Stimulated activated CD4-positive, alpha-beta T cell treated with anti-CD3 and anti-CD28 coated beads, Interleukin-4, amount 100 ng/mL, for 1 hour (primary cell): ENCODE measurements at places on chromosomes 4 and X.
A peak's percentile ranks its signal among the peaks of the same experiment; 100 is the strongest.

DNA sequence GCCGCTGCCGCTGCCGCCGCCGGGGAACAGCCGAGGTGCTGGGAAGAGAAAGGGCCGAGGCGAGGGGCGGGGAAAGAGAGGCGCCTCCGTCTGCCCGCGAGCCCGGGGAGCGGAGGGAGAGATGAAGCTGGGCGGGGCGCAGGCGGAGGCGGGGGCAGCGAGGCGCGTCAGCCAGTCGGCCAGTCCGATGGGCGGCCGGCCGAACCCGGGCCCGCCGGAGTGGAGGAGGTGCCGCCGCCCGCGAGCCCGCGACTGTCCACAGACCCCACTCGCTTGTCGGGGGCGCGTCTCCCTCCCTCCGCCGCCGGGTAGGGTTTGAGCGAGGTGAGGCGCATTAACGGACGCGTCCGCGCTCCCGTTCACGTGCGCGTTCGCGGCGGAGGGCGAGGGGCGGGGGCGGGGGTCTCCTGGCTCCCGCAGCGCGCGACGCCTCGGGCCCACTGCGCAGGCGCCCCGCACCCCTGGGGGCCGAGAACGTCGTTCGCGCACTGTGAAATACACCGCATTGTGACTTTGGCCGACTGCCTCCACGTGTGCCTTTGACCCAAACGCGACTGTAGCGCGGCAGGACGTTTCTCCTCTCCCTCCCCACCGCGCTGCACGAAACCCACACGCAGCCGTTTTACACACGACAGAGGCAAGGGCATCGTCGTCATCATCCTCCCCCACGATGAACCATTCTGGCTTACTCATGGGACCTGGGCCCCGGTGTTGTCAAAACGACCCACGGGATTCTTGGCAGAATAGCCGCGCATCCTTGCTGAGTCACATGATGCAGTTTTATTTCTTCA lies at the start of gene NUDT11:
Gene NUDT11 (minus strand): TSS at position 92 of the 791 bp plus-strand sequence. CDS start 148 bp downstream, outside the sequence.
- peak; percentile 54 for DNase-seq

- no peak for DNase-seq
Measured at GRCh38 chr4:154277172-154277571, 214.4 kb downstream of the DCHS2 start.

- no peak for DNase-seq
Measured at GRCh38 chr4:10086506-10087120, 30.0 kb downstream of the WDR1 start.

- DNase-seq, result no peak
Measured at GRCh38 chr4:89338206-89338605, 30.6 kb upstream of the GPRIN3 start.

DNA sequence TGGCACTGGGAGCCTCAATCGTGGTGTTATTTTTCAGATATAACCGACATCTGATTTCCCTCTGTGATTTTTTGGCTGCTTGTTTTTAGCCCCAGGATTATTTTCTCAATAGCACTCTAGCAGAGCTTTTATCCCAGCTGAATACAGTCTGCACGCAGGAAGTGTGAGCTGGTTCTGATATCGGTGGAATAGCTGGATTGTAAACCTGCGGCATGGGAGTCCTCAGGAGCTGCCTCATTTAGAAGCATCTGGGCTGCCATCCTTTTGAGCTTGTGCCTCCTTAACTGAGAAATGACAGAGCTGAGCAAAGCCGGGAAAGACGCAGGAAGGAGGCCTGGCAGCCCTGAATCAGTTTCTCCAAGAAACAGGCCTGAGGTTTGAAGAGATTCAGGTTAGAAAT lies 28.4 kb upstream of the GRPEL1 start:
- DNase-seq, result no peak

DNA sequence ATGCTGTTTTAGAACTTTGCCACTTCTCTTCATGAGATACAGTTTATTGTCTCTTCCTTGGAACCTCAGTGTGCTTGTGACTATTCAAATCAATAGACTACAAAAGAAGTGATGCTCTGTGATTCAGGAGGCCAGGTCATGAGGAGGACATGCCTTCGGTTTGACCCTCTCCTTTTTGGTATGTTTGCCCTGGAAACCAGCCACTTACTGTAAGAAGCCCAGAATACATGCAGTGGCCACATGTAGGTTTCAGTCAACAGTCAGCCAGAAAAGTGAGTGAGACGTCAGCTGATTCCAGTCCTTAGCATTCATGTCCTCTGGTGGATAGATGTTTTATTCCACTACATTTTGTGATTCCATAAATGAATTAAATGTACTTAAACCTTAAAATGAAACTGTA lies 328.7 kb downstream of the PCDH18 start:
- DNase-seq, result no peak

DNA sequence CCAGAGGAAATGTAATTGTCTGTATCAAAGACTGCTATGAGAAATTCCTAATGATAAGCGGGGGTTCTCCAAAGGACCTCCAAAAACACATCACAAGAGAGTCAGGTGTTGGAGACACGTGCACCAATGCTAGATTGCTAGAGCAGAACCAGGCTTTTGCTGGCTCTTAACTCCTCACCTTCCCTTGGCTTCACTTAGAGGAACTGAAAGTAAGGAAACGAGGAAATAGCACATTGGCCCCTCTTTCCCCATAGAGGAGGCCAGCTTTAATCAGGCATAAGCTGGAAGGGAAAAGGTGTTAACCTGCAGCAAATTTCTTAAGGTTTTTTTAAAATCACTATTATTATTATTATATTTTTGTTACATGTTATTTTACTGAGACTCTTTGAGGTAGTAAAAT lies 13.6 kb downstream of the OTC start:
- no peak for DNase-seq

- DNase-seq, result peak; percentile 67
Measured at GRCh38 chr4:145609481-145610427, 9.4 kb upstream of the MMAA start.

DNA sequence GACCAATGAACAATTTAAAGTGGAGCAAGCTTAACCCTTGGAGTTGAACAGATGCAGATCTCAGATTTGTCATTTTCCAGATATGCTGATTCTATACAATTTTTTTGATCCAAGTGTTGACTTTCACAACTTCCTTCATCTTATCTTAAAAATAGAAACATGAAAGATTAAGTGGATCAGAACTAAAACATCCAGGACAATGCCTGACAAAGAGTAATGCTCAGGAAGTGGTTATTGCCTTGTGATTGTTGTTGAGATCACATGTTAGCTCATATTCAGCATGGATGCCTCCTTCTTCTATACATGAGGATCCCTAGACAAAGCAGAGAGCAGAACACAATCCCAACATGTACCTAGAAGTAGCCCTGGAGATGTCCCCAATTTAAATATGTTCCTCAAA lies 160.9 kb downstream of the PPARGC1A start:
- DNase-seq, result no peak

GRCh38 chrX:153646620-153647373 lies at the start of gene DUSP9:
Gene DUSP9 (plus strand): TSS chrX:153647203. CDS start chrX:153647954, 751 bp downstream.
- DNase-seq, result no peak

GRCh38 chr4:73731968-73732610 lies 8.3 kb upstream of the CXCL8 start:
- DNase-seq, result no peak

DNA sequence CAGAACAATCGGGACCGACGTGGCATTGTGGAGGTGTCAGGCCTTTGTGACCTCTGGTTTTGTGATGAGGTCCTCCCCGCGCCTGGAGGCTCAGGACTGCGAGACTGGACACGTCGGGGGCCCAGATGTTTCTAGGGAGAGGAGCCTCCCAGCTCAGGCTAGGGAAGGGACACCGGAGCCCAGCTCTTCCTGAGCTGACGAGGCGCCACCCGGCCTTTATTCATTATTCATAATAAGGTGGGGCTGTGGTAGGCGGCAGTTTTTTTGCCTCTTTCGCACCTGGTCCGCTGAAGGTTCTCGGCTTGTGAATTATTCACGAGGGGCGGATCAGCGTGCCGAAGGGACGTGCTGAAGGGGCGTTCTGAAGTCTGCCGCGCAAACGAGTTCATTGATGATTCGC lies 2.3 kb upstream of the UBA1 start:
- DNase-seq, result peak; percentile 46

- no peak for DNase-seq
Measured at GRCh38 chr4:107645604-107646003, 74.4 kb downstream of the PAPSS1 start.

DNA sequence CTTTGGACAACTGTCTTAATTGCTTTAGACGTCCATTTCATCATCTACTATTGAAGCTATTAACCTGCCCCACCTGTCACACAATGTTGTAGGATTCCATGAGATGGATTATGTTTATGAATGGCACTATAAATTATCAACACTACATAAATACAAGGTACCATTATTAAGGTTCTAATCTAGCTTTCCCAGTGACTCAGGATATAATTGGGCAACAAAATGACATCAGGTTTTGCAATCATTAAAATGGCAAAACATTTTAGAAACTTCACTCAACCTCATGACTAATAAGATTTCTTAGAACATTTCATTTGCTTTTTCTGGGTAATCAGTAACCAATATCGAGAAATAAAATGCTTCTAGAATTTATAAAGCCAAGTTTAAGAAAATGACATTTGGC lies 9.2 kb downstream of the HOPX start:
- no peak for DNase-seq

DNA sequence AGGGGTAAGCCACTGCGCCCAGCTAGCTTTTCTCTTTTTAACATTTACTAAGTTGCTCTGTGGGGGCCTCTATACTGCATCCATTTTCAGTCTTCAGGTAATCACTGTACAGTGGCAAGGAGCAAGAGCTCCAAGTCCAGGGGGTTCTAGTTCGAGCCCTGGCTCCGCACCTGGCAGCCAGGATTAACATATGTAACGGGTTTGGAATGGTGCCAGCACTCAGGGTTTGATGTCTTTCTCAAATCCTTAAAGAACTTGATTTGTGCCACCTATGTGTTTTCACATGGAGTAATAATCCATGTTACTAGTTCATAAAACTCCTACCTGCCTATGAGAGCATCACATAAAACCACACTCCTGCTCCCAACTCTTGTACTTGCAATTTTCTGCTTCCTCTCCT lies 4.5 kb downstream of the GRPEL1 start:
- DNase-seq, result no peak

DNA sequence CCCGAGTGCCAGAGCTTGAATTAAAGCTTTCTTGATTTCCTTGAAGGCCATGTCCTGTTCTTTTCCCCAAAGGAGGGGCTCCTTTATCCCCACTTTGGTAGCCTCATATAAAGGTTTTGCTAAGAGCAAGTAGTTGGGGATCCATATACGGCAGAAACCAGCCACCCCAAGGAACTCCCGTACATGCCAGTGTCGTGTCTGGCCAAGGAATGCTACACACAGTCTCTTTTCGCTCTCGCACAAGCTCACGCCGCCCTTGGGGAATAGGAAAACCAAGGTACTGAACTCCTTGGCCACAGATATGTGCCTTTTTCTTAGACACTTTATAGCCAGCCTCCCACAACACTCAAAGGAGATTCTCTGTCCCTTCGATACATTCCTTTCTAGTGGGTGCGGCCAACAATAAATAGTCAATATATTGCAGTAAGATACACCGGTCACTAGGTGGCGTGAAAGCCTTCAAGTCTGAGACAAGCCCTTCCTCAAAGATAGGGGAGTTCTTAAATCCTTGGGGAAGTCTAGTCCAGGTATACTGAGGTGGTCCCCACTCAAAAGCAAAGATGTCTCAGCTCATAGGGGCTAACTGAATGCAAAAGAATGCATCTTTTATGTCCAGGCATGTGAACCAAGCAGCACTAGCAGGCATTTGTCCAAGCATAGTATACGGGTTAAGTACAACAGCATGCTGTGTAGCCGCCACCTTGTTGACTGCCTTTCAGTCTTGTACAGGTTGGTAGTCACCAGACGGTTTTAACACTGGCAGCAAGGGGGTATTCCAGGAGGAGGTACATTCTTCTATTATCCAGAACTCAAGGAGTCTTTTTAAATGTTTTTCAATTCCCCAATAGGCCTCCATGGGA lies 57.8 kb upstream of the XAGE1B start:
- no peak for DNase-seq

GRCh38 chrX:6770936-6771335 lies 236.0 kb upstream of the VCX3A start:
- no peak for DNase-seq

DNA sequence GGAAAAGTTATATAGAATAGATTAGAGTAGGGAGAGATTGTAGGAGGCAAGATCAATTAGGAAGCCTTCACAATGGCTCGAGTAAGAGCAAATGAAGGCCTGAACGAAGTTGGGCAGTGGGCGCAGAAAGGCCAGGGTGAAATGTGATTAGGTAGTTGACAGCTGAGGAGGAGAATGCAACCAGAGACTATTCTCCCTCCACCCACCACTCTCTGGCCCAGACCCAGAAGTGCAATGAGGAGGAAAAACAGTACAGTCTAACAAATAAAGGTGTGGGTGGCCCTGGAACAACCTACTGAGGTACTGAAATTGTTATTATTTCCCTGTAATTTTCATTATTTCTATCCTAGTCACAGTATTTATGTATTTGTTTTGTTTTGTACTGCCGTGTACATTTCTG lies 176.7 kb downstream of the SLC39A8 start:
- DNase-seq, result no peak

GRCh38 chr4:83107631-83108030 lies 6.9 kb downstream of the PLAC8 start:
- DNase-seq, result peak; percentile 51

DNA sequence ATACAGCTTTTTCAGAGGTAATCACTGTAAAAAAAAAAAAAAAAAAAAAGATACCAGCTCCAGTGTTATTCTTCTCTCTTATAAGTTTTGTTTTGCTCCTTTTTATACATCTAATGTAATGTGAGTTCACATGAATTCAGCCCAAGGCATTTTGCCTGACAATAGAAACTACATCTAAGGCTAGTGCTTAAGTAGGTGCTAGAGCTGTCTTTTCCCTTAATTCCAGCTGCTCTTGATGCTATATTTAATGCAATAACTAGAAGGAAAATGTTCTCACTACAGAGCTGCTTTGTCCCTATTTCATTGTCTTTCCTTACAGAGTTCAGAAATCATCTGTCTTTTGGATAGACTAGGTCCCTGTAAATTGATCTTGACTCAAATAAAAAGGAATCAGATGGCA lies 150.1 kb downstream of the NAA11 start:
- DNase-seq, result no peak

DNA sequence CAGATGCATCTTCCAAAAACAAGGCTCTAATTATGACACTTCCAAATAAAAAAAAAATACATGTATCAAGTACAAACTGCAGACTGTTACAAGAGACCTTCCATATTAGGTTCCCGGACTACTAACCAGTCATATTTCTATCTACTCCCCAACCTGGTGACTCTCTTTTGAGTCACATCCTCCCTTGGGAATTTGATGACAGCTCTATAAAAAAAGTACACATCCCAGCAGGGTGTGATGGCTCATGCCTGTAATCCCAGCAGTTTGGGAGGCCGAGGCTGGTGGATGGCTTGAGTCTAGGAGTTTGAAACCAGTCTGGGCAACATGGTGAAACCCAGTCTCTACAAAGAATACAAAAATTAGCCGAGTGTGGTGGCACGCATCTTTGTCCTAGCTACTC lies 14.9 kb downstream of the RPGR start:
- no peak for DNase-seq

- DNase-seq, result no peak
Measured at GRCh38 chr4:7066493-7066892, 1.4 kb downstream of the GRPEL1 start.

- no peak for DNase-seq
Measured at GRCh38 chr4:169345316-169345721, 74.6 kb upstream of the SH3RF1 start.
